EH (cell line): ENCODE measurements at places on chromosomes 3 and 15.
A peak's percentile ranks its signal among the peaks of the same experiment; 100 is the strongest.

DNA sequence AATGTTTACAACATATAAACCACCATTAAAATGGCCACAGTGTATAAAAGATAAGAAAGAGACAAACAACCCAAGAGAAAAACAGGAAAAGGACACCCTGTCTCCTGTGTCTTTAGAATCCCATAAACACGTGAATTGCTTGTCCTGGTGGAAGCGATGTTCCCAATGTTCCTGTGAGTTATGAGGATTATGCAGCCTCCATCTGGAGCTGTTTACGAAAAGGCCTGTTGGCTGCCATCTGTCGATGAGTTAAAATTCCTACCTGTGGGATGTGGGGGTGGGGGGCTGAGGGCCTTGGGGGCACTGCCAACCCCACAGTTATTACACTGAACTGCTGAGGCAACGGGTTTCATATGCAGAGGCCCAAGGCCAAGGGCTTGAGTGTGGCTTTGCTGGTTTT, 13.6 kb downstream of the NISCH start:
- DNase-seq = no peak

DNA sequence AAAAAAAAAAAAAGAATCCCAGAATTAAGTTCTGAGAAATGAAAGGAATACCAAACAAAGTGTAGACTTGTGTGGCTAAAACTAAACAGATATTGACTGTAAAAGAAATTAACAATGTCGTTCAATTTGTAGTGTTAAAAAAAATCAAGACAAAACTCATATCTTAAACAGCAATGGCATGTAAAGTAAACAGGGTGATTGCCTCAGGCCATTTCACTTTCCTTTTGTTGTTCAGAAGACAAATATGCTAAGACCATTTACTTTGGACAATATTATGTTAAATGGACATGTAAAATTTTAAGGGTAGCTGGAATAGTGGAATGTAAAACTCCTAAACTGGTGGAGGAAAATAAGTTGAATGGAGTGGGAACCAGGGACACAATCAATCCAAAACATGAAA, 139.1 kb downstream of the RTP4 start:
- peak; percentile 50 for DNase-seq

- DNase-seq = peak; percentile 46
Observed at GRCh38 chr15:72285927-72286516, 13.7 kb upstream of the PARP6 start.

DNA sequence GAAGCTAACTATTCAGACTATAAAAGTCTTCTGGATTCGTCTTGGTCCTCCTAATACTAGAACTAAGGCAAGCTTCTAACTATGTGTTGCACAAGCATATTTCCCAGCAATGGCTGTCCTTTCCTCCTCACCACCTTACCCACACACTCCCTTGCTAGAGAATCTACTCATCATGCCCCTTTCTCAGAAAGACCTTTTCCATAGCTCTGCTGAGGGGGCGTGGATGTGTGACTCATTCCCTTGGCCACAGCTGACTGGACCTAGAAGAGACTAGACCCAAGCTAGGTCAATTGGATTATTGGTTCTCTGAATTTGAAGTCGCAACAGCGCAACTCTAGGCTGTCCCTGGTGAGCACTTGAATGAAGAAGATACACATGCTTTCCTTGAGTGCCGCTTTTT, 47.1 kb downstream of the ERC2 start:
- no peak for DNase-seq

- DNase-seq = peak; percentile 27
Observed at GRCh38 chr15:96093063-96093462, 237.4 kb upstream of the NR2F2 start.

GRCh38 chr15:64982472-64982871, 7.2 kb downstream of the SPG21 start:
- peak; percentile 57 for DNase-seq

GRCh38 chr3:188458756-188459155, 304.8 kb downstream of the LPP start:
- peak; percentile 42 for DNase-seq

DNA sequence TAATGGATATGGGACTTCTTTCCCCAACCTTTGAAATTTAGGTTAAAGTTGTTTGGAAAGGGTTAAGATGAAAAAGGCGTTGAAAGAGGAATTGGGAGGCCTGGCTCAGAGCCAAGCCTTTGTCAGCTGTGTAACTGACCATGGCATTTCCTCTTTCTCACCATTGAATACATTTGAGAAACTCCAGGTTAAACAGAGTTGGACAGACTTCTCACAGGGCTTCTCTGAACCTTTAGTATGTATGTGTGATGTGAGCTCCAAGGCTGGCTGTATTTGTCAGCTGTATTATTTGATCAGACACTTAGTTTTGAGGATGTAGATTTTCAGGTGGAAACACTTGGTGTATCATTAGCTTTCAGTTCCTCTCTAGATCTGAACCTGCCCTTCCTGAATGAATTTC, 136.4 kb upstream of the GOLGA6L4 start:
- peak; percentile 6 for DNase-seq

- DNase-seq = no peak
Observed at GRCh38 chr3:8491271-8492144, 10.1 kb upstream of the LMCD1 start.

DNA sequence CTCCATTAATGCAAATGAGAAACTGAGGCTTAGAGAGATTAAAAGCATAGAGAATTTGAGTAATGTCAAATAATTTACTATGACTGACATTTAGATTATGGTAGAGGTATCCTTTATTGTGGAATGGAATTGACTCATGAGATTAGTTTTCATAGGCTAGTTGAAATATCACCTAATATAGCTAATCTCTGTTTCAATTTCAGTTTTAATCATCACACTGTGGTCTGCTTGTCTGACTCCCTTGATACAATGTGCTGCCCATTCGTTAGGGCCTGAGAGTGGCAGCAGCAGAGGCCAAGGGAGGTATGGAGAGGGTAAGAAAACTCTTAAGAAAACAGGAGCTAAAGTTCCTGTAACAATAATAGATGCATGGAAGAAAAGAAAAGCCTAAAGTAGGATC, 13.2 kb upstream of the ZBTB20 start:
- no peak for DNase-seq

DNA sequence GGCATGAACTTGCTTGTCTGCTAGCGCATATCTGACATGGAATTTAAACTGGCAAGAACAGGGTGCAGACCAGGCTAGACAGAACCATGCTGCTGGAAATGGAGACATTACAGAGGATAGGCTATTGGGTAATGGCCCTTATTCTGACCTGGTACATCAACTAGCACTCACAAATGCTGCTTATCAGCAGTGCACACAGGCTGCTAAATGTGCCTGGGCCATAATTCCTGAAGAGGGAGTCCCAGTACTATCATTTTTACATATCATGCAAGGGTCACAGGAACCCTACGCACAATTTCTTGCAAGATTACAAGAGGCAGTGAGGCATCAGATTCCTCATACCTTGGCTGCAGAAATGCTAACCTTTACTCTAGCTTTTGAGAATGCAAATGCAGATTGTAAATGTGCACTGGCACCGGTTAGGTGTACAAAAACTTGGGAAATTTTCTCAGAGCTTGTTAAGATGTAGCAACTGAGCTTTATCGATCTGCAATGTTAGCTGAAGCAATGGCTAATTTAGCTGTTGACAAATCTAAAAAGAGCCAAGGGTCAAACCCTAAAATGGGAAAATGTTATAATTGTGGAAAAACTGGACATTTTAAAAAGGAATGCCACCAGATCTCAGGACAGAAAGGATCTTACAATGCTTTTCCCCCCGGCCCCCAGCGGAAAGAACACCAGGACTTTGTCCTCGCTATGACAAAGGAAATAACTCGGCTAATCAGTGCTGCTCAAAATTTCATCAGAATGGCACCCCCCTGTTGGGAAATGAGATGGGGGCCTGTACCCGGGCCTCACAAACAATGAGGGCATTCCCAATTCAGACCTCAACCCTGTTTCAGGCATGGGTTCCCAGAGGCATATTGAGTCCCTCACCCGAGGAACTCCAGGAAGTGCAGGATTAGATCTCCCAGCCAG, 21.1 kb downstream of the CCRL2 start:
- DNase-seq = no peak

DNA sequence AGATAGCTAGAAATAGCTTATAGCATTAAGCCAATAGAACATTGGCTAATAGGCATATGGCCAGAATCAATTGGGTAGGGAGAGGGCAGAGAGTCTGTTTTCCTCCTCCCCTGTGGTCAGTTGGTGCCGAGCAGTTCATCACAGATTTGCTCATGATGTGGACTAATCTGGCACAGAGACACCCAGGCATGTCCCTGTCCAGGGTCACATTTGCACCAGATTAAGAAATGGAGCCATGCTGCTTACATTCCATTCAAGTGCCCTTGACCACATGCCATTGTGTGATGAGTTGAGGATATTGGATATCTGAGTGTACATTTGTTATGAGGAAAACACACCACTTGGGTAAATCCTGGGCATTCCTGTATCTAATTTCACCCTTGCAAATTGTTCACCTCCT, 53.4 kb downstream of the USP13 start:
- DNase-seq = peak; percentile 50

- peak; percentile 88 for DNase-seq
Observed at GRCh38 chr3:64291956-64292355, 66.7 kb upstream of the PRICKLE2 start.

DNA sequence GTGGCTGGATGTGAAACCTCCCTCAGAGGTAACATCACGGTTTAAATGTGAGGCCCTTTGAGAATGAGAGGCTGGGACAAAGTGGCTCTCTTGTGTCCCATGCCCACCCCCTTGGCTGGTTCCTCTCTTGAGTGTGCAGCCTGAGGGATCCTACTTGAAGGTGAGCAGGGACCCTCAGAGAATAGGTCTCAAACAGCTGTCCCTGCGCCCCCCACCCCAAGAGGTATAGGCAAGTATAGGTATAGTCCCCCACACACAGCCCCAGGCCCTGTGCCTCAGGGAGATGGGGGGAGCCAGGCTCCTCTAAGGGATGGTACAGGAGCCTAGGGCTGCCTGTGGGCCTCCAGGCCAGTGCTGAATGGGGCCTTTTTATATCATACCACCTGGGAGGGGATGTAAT, 61.9 kb downstream of the ISG20 start:
- DNase-seq = no peak

GRCh38 chr3:129594409-129594808, 12.1 kb downstream of the PLXND1 start:
- no peak for DNase-seq

- peak; percentile 77 for DNase-seq
Observed at GRCh38 chr15:69758810-69759790, 306.5 kb downstream of the RPLP1 start.

DNA sequence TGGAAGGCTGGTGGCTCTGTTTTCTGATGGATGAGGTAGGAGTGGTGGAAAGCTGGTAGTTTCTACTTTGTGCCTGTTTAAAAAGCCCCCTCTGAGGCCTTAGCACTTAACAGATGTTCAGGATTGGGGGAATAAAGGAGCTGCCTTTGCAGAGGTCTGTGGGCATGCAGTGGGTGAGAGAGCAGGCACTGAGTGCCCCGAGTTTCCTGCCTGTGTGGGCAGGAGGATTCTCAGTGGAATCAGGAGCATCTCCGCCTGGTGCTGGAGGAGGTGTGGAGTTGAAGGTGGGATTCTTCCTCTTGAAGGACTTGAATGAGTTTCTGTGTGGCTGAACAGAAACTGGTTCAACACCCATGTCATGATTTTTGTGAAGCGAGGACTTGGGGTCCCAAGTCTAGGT, 74.3 kb downstream of the IGF1R start:
- DNase-seq = no peak

DNA sequence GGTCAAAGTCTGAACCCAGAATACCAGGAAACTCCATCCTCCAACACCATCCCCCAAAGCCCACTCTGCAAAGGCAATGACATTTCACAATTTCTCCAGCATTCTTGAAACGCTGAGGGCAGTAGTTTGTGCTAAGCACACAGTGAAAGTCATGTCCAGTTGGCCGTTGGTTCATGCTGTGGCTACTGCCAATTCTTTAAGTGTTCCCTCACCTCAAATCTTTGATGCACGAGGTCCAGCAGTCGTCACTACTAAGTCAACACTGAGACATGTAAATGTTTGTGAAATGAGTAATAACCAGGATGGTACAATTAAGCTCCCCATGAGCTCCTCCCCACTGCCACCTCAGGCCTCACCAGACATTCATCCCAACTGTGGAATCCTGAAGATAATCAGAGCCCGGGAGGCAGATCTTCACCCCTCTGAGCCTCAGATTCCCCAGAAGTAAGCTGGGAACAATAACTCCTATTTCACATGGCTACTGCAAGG, 7.0 kb downstream of the SUCLG2 start:
- peak; percentile 99 for DNase-seq

- peak; percentile 7 for DNase-seq
Observed at GRCh38 chr3:169390271-169390670, 273.2 kb downstream of the MECOM start.

DNA sequence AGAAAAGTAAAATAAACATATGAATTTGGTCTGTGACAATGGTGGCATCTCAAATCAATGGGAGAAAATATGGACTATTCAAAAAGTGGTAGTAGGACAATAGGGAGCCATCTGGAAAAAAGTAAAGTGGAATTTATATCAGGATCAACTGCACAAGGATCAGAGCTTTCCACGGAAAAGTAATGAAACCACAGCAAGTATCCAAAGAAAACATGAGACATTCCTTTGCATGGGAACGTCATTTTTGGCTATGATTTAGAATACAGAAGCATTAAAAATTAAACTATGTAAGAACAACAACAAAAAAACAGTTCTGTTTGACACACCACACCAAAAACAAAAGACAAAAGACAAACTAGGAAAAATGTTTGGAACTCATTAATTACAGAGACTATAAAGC, 18.7 kb downstream of the CRBN start:
- DNase-seq = peak; percentile 21

- DNase-seq = no peak
Observed at GRCh38 chr15:75233504-75234190, 24.5 kb upstream of the GOLGA6C start.

DNA sequence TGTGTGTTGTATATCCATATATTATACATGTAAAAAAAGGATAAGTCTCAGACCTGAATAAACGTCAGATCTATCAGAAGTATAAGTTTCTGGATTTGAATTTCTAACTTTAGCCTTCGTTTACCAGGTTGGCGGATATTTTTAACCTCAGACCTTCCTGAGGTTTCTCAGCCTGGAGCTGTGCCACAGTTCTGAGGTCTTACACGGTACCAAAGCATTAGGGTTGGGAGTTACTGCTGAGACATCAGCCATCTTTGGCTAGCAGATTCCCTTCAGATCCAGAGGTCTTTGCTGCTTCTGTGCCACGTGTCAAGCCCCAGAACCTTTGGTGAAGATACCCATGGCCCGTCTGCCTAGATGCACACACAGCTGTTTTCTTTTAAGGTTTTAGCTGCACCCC, 84.7 kb downstream of the PPP2R3A start:
- no peak for DNase-seq

- no peak for DNase-seq
Observed at GRCh38 chr3:157353652-157354051, 83.0 kb upstream of the PTX3 start.

DNA sequence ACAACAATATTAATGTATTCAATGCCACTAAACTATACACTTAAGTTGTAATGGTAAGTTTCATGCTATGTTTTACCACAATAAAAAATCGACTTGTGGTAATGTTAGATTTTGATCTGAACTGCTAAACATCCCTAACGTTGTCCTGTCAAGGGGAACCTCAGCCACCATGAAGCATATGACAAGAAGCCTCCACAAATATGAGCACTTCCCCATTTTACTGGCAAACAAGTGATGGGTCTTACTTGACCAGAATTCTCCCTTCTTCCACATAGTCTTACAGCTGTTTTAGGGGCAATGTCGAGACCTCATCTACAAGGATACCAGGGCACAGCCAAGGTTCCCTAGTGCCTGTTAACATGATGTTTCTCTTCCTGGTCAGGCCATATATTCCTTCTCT, 124.2 kb upstream of the ABI3BP start:
- no peak for DNase-seq
